ENCODE measurements at places on chromosomes 3 and 15. TPM values are rescaled to one million over a fixed set of nuclear protein-coding genes. Genes with fewer than 3 reads are reported as not detected.

GRCh38 chr3:123930445-123930844, 30.6 kb downstream of the CCDC14 start:
- H3K27ac ChIP-seq: no peak overlapping the region
- no peak for DNase-seq
- no peak overlapping the region for H3K4me3 ChIP-seq
- peaks cover 41% of the 10 kb centered on the region for H3K36me3 ChIP-seq

GRCh38 chr3:187264911-187265310, 26.6 kb downstream of the MASP1 start:
- DNase-seq: no peak
- H3K4me3 ChIP-seq: no peak overlapping the region
- H3K27me3 ChIP-seq: peaks cover 13% of the 10 kb centered on the region
- no peaks in the 10 kb centered on the region for H3K36me3 ChIP-seq

GRCh38 chr3:6528951-6529350, 332.0 kb upstream of the GRM7 start:
- no peaks in the 10 kb centered on the region for H3K27me3 ChIP-seq
- no peak for DNase-seq
- no peak overlapping the region for H3K4me3 ChIP-seq
- no peaks in the 10 kb centered on the region for H3K4me1 ChIP-seq
- H3K27ac ChIP-seq: no peak overlapping the region

DNA sequence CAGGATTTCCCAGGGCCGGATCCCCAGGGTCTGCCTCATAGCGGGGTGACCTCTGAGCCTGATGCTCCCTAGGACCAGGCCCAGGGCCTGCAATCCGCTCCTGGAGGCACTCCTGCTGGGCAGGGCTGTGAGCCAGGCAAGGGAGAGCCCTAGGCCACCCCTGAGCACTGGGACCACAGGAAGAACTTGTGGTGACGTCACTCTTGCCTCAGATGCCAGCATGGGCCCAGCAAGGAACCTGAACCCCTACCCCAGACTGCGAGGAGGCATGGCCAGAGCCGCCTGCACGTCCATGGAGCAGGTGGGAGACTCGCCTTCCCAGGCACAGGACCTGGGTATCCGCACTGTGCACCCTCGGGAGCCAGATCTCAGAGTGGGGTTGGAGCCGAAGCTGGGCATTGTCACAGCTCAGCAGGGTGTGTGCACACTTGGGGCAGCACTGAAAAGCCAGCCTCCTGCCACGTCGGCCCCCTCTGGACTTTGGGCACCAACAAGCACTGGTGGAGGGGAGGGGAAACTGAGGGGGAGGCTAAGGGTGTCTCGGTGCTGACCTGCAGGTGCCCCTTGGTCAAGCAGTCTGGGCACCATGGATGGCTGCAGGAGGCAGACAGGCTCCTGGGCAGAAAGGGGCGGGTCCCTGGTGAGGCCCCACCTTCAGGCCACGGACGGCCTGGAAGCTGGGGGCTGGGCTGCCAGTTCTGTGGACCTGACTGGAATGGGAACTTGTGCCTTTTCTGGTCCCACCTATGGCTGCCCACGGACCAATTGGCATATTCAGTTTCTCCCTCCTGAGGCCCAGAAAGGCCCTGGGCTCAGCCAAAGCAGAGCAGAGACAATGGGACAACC, 49.3 kb downstream of the SLC6A20 start:
- H3K27ac ChIP-seq: no peak overlapping the region
- no peak for DNase-seq

GRCh38 chr3:134722969-134723368, 72.1 kb upstream of the EPHB1 start:
- no peaks in the 10 kb centered on the region for H3K36me3 ChIP-seq
- peaks cover 5% of the 10 kb centered on the region for H3K27me3 ChIP-seq
- no peak overlapping the region for H3K27ac ChIP-seq
- H3K4me1 ChIP-seq: no peaks in the 10 kb centered on the region
- DNase-seq: no peak
- no peak overlapping the region for H3K4me3 ChIP-seq

- no peaks in the 10 kb centered on the region for H3K27me3 ChIP-seq
- H3K4me3 ChIP-seq: no peak overlapping the region
- no peak for DNase-seq
- H3K27ac ChIP-seq: no peak overlapping the region
- H3K4me1 ChIP-seq: peaks cover 18% of the 10 kb centered on the region
These were observed 69.3 kb downstream of the TBC1D2B start for GRCh38 chr15:78007964-78008886.

GRCh38 chr15:33440900-33441299, 130.1 kb downstream of the RYR3 start:
- no peak overlapping the region for H3K27ac ChIP-seq
- no peaks in the 10 kb centered on the region for H3K36me3 ChIP-seq
- H3K4me3 ChIP-seq: no peak overlapping the region
- no peak for DNase-seq

- DNase-seq: no peak
- no peaks in the 10 kb centered on the region for H3K4me1 ChIP-seq
- H3K36me3 ChIP-seq: peaks cover 4% of the 10 kb centered on the region
- H3K4me3 ChIP-seq: no peak overlapping the region
- no peak overlapping the region for H3K27ac ChIP-seq
These were observed 30.3 kb downstream of the TPM1 start for GRCh38 chr15:63072809-63073277.

Gene VWA5B2
- total RNA-seq: not detected

DNA sequence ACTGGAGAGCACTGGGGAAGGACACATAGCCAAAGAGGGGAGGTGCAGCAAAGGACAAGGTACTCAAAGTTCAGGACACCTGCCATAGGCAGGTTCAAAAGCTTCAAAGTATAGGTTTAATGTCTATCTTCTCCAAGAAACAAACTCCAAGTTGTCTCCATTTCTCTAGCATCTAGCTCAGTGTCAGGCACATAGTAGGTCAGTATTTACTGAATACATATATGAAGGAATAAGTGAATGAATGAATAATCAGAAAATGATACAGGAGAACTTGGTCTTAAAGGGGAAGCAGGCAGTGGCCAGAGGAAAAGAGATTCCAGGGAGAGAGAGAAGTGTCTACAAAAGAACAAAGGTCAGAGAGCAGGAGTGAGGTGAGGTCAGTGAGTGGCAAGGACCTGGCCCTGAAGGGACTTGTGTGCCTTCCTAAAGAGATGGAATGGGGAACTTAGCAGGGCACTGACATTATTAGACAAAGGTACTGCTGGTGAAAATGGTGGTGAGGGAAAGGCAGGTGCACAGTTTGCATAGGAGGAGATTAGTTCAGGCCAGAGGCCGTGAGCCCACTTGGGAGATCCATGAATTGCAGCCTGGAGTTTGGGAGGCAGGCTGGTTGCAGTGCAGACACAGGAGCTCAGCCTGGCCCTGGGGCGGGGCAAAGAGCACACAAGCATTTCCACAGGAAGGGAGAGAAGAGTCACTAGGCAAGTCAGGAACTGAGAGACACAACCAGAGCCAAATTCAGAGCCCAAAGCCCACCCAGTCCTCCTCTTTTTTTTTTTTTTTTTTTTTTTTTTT, 21.4 kb downstream of the TBC1D2B start:
- H3K4me3 ChIP-seq: peak overlapping the region; percentile 43
- peaks cover 92% of the 10 kb centered on the region for H3K4me1 ChIP-seq
- H3K27ac ChIP-seq: peak overlapping the region; percentile 88

DNA sequence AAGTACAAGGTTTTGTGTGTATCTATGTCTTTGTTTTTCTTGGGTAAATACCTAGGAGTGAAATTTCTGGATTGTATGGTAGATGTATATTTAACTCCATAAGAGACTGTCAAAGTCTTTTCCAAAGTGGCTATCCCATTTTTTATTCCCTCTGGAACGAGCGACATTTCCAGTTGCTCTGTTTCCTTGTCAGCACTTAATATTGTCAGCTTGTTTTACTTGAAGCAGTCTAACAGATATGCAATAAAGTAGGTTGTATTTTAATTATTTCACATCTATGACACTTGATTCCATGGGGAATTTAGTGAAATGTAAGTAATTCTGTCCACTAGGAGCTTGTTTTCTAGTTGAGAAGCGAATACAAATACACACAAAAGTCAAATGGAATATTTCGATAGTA, 18.5 kb upstream of the BNIP2 start:
- DNase-seq: no peak
- H3K27me3 ChIP-seq: peaks cover 4% of the 10 kb centered on the region
- no peak overlapping the region for H3K4me3 ChIP-seq
- H3K36me3 ChIP-seq: no peaks in the 10 kb centered on the region

Gene AP3B2
- total RNA-seq: not detected

Gene PLA2G4E
- not detected for total RNA-seq

DNA sequence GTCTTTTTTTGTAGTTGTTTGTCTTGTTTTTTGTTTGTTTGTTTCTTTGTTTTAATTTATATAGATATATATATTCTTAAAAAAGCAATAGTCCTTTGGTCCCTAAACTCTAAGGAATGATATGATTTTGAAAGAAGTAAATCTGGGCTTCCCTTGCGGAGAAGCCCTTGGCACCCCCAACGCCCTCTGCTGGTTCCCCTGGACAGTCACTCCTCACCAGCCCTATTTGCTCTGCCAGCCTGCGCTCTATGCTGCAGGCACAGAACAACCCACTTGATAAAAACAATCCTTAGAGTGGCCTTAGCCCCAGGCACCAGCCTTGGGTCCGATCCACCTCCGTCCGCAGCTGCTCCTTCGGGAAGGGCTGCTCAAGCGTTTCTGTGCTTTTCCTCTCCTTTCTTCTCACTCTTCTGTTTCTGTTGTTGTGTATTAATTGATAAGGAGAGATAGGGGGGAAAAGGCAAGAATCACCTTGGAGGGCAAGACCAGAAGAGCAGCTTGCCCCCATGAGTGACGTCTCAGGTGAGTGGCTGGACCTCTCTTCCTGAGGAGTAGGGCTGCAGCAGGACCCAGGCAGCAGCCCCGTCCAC, 13.7 kb upstream of the PARP6 start:
- no peaks in the 10 kb centered on the region for H3K4me1 ChIP-seq
- H3K36me3 ChIP-seq: no peaks in the 10 kb centered on the region
- H3K27ac ChIP-seq: no peak overlapping the region
- no peak overlapping the region for H3K4me3 ChIP-seq
- no peaks in the 10 kb centered on the region for H3K27me3 ChIP-seq

Gene TMEM39A
- 34.3 TPM for total RNA-seq

Gene GPR160
- total RNA-seq: 7.0 TPM

Gene CRYGS
- total RNA-seq: 2.7 TPM

- H3K27ac ChIP-seq: no peak overlapping the region
- peaks cover 14% of the 10 kb centered on the region for H3K4me1 ChIP-seq
- DNase-seq: peak; percentile 16
- peak overlapping the region; percentile 77 for H3K4me3 ChIP-seq
- no peaks in the 10 kb centered on the region for H3K36me3 ChIP-seq
These were observed 1.0 kb upstream of the KLF15 start for GRCh38 chr3:126358038-126358815.

DNA sequence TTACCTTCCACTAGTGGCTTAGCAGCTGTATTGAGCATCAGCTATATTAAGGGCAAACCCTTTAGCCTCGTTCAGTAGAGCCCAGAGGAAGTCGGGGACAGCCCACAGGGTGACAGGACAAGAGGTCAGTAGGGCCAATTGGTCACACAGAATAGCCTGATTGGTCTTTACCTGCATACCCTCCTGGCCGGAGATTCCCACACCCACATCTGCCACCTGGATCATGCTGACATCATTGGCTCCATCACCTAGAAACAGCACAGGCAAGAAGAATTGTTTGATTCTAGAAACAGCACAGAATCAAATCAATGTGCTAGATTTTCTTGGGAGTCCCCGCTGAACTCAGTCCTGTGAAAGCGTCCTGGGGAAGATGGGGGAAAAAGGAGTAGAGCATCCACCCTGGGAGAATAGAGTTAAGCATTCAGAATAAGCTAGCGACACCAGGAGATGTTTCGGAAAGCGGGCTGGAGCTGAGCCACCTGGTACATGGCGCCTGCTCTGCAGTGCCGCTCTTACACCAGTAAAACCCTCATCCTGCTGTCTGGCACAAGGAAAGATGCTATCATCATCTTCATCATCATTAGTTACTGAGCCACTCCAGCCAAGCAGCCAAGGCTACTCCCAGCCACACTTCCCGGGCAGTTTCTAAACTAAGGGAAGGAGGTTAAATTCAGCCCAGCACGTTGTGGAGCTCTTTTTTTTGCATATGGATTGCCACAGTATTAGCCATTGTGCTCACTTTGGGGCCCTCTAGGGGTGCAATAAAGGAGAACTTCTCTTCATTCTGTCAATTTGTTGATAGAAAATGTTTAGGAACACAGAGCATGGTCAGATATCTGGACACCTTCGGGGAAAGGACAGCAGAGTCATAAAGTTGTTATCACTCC, 171.3 kb downstream of the ATP10A start:
- no peak for DNase-seq
- no peaks in the 10 kb centered on the region for H3K27me3 ChIP-seq
- H3K4me3 ChIP-seq: no peak overlapping the region
- H3K27ac ChIP-seq: no peak overlapping the region
- peaks cover 19% of the 10 kb centered on the region for H3K36me3 ChIP-seq

Gene FAM174B
- total RNA-seq: 5.0 TPM

Gene HGD
- 0.12 TPM for total RNA-seq

- H3K27ac ChIP-seq: no peak overlapping the region
- peaks cover 2% of the 10 kb centered on the region for H3K27me3 ChIP-seq
- H3K4me3 ChIP-seq: no peak overlapping the region
- no peak for DNase-seq
- H3K4me1 ChIP-seq: peaks cover 15% of the 10 kb centered on the region
These were observed 50.1 kb upstream of the LIPC start for GRCh38 chr15:58381697-58382096.

- H3K36me3 ChIP-seq: no peaks in the 10 kb centered on the region
- H3K27ac ChIP-seq: no peak overlapping the region
- no peaks in the 10 kb centered on the region for H3K4me1 ChIP-seq
- no peak for DNase-seq
- H3K4me3 ChIP-seq: no peak overlapping the region
These were observed 42.1 kb downstream of the VGLL3 start for GRCh38 chr3:86948822-86949221.

DNA sequence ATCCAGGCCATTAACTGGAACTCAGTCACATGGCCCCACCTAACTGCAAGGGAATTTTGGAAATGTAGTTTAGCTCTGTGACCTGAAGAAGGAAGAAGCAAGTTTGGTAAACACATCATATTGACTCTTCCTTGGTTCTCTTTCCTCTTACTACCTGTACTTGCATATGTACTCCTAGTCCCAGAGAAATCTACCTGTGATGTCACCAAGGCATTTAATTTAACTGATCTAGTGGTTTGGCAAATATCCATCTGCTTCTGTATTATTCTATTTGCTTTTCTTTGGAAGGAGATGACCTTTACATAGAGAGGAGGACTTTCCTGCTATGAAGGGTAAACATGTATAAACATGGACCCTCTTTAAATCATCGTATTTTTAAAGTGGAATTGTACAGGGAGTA, 150.8 kb downstream of the TMEM108 start:
- no peaks in the 10 kb centered on the region for H3K36me3 ChIP-seq
- no peaks in the 10 kb centered on the region for H3K4me1 ChIP-seq
- H3K27me3 ChIP-seq: peaks cover 10% of the 10 kb centered on the region

GRCh38 chr3:15204005-15204404, 2.0 kb upstream of the CAPN7 start:
- H3K4me3 ChIP-seq: no peak overlapping the region
- no peaks in the 10 kb centered on the region for H3K27me3 ChIP-seq
- DNase-seq: no peak
- peaks cover 28% of the 10 kb centered on the region for H3K4me1 ChIP-seq
- no peak overlapping the region for H3K27ac ChIP-seq

Gene RARB
- total RNA-seq: not detected

DNA sequence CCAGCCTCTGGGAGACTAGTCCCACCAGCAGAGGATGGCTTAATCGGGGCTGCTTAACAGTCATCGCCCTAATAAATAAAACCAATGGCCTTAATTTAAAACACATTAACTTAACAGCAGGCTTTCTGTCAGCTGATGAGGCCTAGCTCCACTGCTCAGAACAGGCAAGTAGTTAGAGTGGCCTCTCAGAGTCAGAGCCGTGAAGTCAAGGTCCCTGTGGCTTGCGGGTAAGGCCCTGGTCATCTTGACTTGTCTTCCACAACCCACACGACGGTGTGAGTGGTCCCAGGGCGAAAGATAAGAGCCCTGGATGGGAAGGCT, 11.8 kb downstream of the XXYLT1 start:
- H3K36me3 ChIP-seq: no peaks in the 10 kb centered on the region
- peak overlapping the region; percentile 12 for H3K4me3 ChIP-seq
- no peak for DNase-seq
- peaks cover 14% of the 10 kb centered on the region for H3K4me1 ChIP-seq
